ENCODE measurements at places on chromosomes 5 and 9.

DNA sequence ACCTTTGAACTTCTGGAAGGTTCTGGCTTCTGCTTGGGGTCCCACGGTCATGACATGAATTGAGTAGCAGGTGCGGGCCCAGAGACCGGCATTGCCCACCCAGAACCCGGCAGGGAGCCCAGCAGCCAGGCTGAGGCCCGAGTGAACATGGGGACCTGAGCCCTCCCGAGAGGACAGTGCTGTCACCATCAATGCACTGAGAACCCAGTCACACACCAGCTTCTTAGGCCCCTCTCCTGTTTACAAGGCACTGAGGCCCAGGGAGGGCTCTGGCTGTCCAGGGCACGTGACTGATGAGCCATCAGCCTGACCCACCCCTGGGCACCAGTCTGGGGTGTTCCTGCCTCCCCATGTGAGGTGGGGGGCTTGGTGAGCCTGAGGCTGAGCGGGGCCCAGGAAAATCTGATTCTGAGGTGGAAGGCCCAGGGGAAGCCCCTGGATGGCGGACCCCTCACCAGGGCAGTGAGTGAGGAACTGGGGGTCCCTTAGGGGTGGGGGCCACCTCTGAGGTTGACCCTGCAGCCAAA is 60.3 kb upstream of the RNU6ATAC start:
- DNase-seq, result no peak

DNA sequence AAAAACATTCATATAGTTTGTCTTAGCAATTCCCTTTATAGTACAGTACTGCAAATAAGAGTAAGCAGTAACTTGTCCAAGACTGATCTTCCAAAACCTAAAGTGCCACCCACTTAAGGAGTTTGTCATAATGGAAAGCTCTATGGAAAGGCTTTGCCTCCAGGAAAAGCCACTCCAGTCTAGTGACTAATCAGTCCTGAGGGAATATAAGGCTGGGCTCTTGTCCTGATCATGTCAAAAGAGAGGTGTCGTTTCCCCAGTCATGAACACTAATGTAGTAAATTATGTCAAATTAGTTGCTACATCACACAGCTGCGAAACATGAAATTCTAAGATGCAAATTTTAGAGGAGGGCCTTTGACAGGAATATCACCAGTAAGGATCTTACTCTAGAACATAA is 271.6 kb downstream of the GABRB2 start:
- DNase-seq, result no peak

- no peak for DNase-seq
These were observed 32.9 kb downstream of the SAXO1 start for GRCh38 chr9:19000133-19000532.

GRCh38 chr5:141902015-141902814 is 21.5 kb upstream of the DELE1 start:
- no peak for DNase-seq

GRCh38 chr9:69582544-69583297 is 89.5 kb downstream of the APBA1 start:
- DNase-seq, result no peak

DNA sequence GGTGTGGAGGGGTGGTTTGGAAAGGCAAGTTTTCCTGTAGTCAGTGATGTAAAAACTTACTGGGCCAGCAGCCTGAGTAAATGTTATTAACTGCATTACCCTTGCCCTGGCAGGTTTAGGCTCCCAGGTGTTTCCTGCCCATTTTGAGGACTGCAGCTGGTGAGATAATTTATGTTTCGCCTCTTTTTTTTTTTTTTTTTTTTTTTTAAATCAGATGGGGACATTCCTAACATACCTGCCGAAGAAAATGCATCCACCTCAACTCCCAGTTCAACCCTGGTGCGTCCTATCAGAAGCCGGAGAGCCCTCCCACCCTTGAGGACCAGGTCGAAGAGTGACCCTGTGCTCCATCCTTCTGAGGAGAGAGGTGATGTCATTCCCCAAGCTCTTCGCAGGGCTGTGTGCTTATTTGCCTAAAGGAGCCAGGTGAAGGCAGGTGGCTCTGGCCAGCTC is 60.6 kb downstream of the ENTREP1 start:
- no peak for DNase-seq

DNA sequence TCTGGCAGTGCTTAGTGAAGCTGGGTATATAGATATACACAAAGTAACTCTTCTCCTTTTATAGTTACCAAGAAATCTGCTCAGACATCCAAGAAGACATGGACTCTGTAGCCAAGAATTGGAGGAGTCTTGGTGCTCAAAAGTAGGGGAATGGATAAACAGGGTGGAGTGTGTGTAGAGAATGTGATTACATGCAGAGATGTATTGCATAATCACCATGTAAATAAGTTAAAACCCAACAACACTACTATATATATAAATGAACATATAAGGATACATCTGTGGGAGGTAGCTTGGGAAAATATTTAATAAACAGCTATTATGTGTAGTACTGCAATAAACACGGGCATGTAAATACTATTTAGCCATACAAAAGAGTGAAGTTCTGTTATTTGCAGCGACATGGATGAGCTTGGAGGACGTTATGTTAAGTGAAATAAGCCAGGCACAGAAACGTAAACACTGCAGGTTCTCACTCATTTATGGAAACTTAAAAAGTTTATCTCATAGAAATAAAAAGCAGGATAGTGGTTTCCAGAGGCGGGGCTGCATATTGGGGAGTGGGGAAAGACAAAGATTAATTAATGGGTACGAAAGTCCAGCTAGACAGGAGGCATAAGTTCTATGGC is 207.5 kb downstream of the TENT4A start:
- DNase-seq, result no peak

- no peak for DNase-seq
These were observed 1096.3 kb upstream of the DMAC1 start for GRCh38 chr9:8895861-8896224.

GRCh38 chr5:178155065-178155464 is 1.4 kb upstream of the NHP2 start:
- DNase-seq, result no peak

DNA sequence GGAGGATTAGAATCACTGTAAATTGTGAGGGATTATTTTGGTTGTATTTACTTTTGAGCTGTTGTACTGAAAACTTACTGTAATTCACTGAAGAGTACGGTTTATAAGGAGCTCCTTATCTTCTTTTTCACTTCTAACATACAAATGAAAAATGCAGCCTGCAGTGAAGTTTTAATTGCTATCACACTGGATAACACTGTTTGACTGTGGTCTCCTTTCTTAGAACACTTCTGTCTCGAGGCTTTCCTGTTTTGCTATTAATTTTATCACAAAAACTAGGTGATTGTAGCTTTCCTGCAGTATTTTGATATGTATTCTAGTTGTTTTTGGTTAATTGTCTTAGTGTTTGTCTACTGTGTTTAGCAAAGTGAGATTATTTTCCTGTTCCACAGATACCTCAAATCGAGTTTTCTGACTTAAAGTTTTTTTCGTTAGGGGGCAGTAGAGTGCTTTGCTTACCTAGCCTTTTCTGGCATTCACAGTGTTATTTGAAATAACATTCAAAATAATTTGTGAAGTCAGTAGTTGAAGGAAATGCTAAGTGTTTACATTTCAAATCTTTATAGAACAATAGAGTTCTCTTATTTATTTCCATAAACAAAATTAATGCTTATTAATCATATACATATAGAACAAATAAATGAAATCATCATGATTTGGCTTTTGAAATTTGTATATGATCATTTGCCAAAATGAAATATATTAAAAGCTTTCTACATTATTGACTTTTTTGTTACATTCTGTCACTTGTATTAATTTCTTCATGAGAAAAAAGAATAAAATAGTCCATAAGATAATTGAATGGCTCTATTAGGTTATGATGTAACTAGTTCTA is 52.9 kb downstream of the COMMD10 start:
- DNase-seq, result no peak

Data from stimulated activated CD4-positive, alpha-beta T cell treated with anti-CD3 and anti-CD28 coated beads, Interleukin-2, amount 100 ng/mL, for 4 hours (primary cell).